ENCODE measurements at places on chromosomes 6 and 20.

GRCh38 chr6:28531479-28532128 lies 5.9 kb downstream of the GPX5 start:
- no peak for DNase-seq

- no peak for DNase-seq
Measured at GRCh38 chr6:158543606-158544185, 16.2 kb upstream of the TMEM181 start.

DNA sequence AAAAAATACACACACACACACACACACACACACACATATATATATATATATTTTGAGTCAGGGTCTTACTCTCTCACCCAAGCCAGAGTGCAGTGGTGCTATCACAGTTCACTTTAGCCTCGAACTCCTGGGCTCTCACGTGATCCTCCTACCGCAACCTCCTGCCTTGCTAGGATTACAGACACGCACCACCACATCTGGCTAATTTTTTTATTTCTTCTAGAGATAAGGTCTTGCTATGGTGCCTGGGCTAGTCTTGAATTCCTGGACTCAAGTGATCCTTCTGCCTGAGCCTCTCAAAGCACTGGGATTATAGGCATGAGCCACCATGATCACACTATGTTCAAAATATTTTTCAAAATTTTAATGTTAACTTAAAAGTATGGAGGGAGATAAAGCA lies 43.5 kb downstream of the NUP153 start:
- DNase-seq = no peak

DNA sequence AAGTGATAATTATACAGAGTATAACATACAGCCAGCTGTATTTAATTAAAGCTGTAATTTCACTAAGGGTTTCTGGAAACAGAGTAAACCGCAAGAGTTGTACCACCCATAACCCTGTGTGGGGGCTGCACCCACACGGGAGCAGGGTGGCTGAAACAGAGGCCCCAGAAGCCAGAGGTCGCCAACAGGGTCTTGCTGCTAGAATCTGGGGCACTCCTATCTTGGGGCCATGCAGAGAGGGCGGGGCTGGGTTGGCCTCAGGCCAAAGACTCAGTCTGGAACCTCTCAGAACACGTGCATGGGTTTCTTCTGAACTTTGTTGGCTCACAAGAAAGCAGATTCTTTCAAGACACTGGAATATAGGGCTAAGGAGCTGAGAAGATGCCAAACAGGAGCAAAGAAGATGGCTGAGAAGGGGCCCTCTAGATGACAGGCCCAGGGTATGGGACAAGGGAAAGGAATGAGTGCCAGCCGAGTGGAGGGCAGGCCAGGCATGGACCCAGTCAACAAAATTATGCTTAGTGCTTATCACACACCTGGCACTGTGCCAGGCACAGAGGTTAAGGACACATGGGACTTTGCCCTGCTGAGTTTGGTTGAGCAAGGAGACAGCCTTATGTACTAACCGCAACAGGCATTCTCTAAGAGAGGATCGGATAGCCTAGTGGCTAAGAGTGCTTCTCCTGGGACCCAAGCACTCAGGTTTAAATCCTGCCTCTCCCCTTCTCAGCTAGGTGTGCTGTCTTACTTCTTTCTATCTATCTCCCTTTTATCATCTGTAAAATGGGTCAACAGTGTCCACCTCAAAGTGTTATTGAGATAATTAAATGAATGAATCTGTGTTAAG lies 96.6 kb upstream of the FOXP4 start:
- DNase-seq = no peak

GRCh38 chr6:22095836-22096235 lies 201.0 kb downstream of the PRL start:
- DNase-seq = peak; percentile 21

DNA sequence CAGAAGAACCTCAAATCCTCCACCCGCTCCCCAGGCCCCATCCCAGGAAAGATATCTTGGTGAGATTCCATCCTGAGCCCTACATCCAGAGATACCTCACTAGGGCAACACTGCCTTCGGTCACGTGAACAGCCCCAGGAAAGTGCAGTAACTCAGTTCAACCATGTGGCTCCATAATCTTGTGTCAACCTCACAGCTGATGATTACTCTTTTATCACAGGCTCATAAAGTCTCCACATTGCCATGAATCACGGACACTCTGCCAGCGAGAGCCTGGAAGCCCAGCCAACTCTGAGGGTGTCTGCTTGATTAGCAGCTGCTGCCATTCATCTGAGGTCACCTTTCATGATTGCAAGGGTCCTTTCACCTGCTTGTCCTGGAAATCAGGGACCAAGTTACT lies 175.8 kb upstream of the LRFN2 start:
- DNase-seq = no peak

DNA sequence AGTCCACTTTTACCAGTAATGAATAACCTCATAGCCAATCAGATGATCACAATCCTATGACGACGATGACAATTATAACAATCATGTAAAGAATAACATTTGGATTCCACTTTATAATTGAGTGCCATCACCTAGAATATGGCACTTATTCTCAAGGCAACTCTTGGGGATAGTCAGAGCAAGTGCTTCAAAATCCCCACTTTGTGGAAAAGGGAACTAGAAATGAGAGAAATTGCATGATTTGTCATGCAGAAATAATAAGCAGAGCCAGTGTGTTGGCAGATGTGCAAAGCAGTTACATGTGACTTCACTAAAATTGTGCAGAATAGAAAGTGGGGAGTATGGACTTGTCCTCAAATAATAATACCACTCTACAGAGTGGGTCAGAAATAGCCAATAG lies 41.3 kb downstream of the FRK start:
- DNase-seq = peak; percentile 58

GRCh38 chr20:51804754-51805153 lies 2.4 kb upstream of the SALL4 start:
- DNase-seq = no peak

DNA sequence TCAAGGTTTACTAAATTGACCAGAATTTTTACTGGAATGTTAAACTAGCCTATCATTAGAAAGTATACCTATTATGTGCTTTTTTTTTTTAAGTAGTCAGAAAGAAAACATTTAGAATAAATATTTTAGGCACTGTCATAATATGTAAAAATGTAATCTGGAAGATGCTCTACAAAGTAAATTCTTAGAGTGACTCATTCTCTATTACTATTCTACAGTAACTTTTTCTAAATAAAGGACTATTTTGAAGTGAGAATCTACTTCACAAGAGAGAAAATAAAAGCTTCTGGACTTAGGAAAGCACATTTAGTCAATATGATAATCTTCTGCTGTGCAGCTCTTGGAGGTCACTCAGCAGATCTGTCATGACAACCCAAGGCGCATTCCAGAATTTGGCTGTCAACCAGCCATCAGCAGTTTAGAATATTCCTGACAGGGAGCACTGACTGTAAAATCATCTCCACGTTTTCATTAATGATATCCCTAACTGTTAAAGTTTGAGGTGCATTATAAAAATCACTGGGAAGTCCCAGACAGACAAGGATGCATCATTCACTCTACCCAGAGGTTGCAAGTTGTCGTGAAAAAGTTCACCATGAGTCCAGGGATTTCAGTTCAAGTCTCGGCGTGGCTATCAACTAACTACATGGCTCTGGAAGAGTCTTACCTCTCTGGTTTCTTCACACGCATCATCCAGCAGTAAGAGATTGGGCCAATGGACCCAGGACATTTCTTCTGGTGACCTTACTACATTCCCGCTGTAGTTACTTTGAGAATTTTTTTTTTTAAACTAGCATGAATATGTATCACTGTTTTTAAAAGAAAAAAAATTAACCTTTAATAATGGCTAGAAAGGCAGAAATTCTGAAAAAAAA lies 374.9 kb downstream of the GJA1 start:
- no peak for DNase-seq

- DNase-seq = peak; percentile 55
Measured at GRCh38 chr20:63977739-63978276, 1.6 kb downstream of the SAMD10 start.

- peak; percentile 53 for DNase-seq
Measured at GRCh38 chr20:46568570-46569129, 18.2 kb upstream of the OCSTAMP start.

- no peak for DNase-seq
Measured at GRCh38 chr6:26611599-26611998, 14.8 kb downstream of the ABT1 start.

DNA sequence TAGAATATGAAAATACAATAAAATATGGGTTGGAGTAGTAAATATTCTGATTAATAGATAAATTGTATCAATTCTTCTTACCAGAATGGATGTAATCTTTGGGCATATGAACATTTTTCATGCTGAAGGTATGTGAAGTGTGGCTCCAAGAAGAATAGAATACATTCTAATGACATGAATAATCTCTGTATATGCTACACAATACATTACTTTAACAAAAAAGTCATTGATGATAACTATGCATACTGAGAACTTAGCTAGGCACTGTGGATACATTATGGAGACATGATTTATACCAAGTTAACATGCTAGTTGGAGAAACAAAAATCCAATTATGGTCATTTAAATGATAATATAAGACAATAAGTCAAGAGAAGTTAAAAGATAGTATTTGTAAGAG lies 62.7 kb upstream of the HDAC2 start:
- DNase-seq = no peak

- no peak for DNase-seq
Measured at GRCh38 chr6:90362318-90362717, 65.7 kb upstream of the BACH2 start.

DNA sequence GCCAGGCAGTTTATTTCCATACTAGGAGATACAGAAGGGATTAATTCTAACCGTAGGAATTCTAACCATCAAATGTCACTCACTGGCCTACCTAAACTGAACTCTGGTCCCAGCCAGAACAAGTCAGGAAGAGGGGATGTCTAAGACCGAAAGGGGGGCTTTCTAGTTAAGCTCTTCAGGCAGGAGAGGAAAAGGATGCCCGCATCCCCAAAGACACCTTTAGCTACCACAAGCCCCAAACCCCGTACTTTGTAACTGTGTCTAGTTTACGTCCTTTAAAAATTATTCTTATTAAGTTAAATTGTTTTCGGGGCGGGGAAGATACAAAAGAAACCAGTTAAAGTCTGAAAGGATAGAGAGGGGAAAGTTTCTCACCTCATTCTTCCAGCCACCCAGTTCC lies 1.2 kb upstream of the ZNF76 start:
- DNase-seq = no peak

- no peak for DNase-seq
Measured at GRCh38 chr6:170182093-170182780, 108.6 kb downstream of the DLL1 start.

DNA sequence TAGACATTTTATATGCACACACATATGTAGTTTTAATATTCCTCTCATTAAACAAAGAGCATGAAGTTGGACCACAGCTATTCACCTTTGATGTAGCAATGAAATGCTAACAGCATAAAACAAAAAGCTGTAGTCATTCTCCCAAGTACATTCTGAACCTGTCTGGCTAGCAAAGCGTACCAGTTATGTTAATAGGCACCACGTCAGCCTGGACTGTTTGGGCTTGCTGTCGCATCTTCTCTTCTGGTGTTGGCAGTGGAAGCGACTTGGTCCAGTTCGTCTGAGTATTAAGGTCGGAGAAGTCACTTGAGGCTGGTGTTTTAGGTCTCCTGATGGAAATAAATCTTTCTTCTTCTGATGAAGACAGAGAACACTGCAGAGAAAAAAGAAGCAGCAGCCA lies 42.8 kb downstream of the HEBP2 start:
- no peak for DNase-seq

Data from suppressor macrophage treated with lipopolysaccharide for 4 hours (primary cell).